Mesothelial cell of epicardium (in vitro differentiated cells): ENCODE measurements at places on chromosomes 16 and 17.

- peak; percentile 71 for DNase-seq
Observed at GRCh38 chr16:68264128-68265077, at the start of gene SLC7A6. SLC7A6 (plus strand) TSS chr16:68264526; CDS start chr16:68274727, 10,201 bp downstream.

DNA sequence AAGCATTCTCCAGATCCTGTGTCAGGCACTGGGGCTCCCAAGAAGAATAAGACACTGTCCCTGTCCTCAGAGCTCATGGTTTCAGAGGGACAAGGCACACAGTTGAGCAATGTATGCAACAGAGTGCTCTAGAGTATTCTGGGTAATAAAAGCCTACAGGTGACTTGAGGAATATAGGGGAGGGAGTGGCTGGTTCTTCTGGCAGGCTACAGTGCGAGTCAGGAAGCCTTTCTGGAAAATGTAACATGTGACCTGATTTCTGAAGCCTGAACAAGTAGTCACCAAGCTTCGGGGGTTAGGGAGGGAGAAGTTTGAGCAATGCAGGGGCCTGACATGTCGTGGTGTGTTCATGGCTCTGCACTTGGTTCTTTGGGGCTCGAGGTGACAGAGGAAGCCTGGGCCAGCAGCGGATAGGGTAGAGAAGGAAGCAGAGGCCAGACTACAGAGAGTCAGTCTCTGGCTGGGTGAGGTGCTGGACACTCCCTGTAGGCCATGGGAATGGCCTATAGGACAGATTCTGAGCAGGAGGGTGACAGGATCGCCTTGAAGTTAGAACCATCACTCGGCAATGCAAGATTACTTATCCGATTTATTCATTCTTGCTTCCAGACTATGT, 16.0 kb upstream of the LRRC75A start:
- DNase-seq, result no peak

GRCh38 chr17:77299256-77300015, 158.7 kb downstream of the SEC14L1 start:
- no peak for DNase-seq

- no peak for DNase-seq
Observed at GRCh38 chr17:47317119-47317518, 6.6 kb upstream of the EFCAB13 start.

DNA sequence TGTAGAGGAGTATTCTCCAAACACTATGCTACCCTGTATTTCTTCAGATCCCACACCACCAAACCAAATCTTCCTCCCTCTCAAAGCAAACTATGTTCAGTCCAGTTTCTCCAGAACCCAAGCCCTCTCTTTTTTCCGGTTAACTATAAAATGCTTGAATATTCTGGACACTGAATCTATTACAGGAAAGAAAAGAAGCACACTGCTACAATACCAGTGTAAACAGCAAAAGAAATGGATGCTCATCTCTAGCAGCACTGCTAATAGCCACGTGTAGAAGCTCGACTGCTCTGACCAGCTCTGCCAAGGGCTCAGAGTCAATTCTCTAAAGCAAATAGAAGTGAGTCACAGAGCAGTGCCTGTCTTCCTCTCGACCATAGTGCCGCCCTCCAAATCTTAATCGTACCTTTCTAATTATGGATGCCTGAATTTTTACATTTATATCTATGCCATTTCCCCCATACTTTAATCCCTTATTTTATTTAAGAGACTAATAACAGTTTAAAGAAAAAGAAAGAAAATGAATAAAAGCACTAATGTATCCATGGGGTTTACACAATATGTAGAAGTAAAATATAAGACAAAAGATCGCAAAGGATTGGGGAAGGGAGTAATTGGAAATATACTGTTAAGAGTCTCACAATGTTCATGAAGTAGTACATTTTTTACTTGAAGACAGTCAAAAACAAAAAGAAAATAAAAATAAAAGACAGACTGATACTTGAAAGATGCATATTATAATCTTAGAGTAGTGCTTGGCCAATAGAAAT, 154.5 kb downstream of the PARN start:
- no peak for DNase-seq
